RPMI7951 (cell line): ENCODE measurements at places on chromosomes 6 and 20.

DNA sequence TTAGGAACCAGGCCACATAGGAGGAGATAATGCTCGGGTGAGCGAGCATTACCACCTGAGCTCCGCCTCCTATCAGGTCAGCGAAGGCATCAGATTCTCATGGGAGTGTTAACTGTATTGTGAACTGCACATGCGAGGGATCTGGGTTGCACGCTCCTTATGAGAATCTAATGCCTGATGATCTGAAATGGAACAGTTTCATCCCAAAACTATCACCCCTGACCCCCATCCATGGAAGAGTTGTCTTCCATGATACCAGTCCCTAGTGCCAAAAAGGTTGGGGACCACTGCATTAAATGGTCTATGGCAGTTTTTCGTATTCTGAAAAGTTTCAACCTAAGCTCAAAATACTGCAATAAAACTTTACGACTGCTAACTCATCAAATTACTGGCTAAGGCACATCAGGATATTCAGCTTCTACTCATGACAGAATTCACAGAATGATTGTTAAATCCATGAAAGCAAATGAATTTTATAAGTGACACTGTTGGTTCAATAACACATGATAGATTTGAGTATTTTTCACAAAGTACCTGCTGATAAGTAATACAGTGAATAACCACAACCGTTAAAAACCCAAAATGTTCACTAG is 25.9 kb downstream of the RNF217 start:
- DNase-seq = no peak

- DNase-seq = peak; percentile 42
Observed at GRCh38 chr6:111011360-111012142, 29.7 kb downstream of the RPF2 start.

DNA sequence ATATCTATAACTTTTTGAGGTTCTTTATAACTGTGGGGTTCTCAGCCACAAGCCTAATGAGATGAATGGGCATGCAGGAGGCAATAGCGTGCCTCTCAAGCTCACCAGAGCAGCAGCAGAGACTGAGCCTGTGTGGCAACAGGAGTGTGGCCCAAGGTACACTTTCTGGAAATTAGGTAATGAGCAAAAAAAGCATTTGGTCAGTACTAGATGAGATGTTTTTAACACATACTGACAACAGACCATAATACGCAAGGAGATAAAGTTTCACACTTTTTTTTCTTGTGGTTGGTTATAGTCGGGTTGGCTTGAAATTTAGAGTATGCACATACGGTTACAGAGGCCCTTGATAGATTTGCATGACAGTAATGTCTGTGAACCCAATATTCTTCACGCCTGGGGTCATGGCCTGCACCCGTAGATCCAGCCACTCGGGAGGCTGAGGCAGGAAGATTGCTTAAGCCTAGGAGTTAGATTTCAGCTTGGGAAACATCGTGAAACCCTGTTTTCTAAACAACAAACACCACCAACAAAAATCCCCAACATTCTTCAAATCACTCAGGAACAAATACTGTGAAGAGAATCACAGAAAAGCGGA is 300.1 kb downstream of the GMDS start:
- DNase-seq = no peak

GRCh38 chr20:45095805-45096238 is 5.1 kb downstream of the KCNS1 start:
- peak; percentile 71 for DNase-seq

DNA sequence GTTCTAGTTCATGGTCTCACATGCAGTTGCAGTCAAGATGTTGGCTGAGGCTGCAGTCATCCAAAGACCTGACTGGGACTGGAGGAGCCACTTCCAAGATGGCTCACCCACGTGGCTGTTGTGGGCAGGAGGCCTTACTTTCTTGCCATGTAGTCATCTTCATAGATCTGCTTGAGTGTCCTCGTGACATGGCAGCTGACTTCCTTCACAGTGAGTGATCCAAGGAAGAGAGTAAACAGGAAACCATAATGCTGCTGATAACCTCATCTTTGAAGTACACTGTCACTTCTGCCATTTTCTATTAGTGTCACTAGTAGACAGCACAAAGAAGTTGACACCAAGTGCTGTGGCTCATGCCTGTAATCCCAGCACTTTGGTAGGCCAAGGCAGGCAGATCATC is 40.1 kb upstream of the AKIRIN2 start:
- DNase-seq = peak; percentile 16
